CD4-positive, alpha-beta T cell treated with Interleukin-1 beta for 1 hour (primary cell): ENCODE measurements at places on chromosomes 16 and 17.

DNA sequence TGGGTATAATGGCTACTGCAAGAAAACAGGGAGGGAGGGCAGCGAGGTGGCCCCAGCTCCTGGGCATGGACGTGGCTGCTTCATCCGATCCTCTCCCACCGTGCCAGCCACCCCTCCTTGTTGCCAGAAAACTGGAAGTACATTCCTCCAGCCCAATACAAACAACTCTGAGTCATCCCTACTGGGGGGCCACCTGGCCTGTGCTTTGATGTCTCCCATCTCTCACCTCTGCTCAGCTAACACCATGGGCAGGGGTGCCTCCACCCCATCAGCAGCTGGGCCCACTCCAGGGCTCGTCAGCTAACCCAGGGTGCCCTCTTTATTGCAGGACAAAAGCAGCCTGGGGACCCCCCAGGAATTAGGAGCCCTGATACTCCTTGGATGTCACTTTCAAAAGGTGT is 2.0 kb downstream of the RHBDF2 start:
- no peak for DNase-seq

DNA sequence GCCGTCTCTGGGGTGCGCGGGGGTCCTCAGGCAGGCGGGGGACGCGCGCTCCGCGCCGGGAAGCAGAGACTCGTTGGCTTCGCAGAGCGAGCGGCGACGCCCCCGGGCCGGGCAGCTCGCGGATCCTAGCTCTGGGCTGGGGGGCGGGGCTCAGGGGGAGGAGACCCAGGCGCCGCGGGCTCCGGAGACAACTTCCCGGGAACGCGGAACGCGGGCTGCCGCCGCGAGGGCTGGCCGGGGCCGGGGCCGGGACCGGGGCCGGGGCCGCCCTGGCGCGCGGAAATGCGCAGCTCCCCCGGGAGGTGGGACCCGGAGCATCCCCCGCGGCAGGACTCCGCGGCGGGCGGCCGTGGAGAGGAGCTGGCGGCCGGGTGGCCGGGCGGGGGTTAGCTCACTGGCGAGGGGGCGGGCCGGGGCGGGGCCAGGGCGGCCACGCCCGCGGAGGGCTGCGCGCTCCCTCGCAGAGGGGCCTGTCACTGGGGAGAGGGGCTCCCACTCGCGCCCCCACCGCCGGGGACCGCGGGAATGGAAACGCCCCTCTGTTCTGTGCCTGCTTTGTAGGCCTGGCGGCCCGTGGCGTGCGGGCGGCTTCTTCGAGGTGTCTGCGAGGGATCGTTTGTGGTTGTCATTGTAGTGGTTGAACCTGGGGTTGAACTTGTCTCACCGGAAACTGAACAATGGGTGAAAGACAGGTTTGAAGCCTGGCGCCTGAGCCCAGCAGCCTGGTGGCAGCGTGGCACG is at the start of gene GAS7:
Gene GAS7 (minus strand): TSS at position 98 of the 741 bp plus-strand sequence.
- DNase-seq = peak; percentile 52

DNA sequence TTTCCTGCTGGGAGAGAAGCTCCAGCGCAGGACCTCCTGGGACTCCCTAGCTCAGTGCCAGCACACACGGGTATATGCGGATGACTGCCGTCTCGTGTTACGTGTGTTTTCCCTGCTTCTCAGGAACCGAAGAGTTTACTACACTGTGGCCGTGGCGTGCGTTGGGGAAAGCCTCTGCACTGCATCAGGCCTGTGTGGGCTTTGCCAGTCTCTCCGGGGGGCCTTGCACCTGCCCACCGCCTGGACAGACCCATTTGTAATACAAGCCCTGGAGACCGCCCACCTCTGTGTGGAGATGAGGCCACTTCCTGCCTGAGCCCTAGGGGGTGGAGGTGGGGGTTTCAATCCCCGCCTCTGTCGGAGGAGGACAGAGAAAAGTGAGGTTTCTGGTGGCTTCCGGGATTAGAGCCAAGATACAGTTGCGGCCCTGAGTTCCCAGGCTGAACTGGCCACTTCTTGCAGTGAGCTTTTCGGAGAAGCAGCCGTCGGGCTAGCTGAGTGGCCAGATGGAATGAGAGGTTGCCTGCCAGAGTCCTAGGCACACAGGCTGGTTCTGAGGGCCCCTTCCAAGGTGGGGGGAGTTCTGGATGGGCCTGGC is 43.4 kb upstream of the GSE1 start:
- DNase-seq = peak; percentile 45

- no peak for DNase-seq
These were observed 22.3 kb downstream of the TMC6 start for GRCh38 chr17:78106211-78106610.

DNA sequence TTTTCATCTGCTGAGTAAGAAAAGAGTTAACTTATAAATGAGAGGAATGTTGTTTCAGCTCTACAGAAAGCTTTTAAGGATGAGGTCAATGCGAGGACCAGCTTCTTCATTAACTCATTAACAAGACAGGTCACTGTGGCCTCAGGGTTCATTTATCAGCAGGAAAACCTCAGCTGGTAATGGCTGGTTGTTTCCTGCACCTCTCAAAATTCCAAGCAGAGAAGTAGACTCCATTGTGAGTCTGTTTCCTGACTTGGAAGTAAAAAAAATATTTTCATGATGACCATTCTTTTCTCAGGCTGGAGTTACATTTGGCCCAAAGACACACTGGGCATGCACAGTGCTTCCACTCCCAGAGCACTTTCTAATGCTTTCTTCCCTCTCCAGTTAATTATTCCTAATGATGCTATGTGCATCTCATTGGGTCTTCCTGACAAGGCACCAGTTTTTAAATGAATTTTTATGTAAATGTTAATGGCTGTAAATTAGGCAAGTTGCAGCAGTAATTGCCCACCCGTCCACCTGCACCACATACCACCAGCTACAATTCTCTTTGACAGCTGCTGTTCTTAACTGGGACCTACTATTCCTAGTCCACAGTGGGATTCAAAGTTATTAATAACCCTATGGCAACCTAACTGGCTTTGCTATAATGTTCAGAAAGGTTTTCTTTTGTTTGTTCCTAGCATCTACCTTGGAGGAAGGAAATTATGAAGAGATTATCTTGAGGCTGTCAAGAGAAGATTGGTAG is 89.5 kb upstream of the BCAR1 start:
- no peak for DNase-seq

- no peak for DNase-seq
These were observed 57.8 kb downstream of the NEUROD2 start for GRCh38 chr17:39549747-39550573.

DNA sequence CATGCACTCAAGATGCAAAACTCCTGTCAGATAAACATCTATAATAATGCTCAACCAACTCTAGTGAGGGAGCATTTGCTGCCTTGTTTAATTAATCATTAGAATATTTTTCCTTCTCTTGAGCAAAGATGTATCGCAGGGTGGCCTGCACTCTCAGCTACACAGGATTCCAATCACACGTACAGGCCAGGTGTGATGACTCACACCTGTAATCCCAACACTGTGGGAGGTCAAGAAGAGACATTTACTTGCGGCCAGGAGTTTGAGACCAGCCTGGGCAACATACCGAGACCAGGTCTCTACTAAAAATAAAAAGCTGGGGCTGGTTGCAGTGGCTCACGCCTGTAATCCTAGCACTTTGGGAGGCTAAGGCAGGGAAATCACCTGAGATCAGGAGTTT is 49.1 kb downstream of the ARHGAP17 start:
- no peak for DNase-seq

DNA sequence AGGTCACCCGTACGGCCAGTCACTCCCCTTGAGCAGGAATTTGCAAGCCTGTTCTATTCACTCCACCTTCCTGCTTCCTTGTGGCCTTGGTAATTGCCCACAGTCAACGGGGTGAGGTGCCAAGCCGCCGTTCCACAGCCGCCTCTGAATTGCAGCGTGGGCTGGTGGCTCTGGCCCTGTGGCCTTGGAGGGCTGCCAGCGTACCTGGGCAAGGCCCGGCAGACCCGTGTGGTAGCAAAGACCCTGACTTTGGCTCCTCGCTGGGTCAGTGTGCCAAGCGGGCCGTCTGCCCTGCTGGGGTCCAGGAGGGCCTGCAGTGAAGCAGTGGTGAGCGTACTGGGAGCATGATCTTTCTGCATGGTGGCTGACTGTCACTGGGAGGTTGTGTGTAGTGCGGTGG is 3.6 kb downstream of the BANP start:
- DNase-seq = no peak
